ENCODE measurements at places on chromosomes 5 and 9.

- no peak for DNase-seq
Measured at GRCh38 chr9:99474186-99474585, 252.1 kb downstream of the SEC61B start.

GRCh38 chr5:131396630-131397273 is 132.9 kb downstream of the CDC42SE2 start:
- DNase-seq: no peak

DNA sequence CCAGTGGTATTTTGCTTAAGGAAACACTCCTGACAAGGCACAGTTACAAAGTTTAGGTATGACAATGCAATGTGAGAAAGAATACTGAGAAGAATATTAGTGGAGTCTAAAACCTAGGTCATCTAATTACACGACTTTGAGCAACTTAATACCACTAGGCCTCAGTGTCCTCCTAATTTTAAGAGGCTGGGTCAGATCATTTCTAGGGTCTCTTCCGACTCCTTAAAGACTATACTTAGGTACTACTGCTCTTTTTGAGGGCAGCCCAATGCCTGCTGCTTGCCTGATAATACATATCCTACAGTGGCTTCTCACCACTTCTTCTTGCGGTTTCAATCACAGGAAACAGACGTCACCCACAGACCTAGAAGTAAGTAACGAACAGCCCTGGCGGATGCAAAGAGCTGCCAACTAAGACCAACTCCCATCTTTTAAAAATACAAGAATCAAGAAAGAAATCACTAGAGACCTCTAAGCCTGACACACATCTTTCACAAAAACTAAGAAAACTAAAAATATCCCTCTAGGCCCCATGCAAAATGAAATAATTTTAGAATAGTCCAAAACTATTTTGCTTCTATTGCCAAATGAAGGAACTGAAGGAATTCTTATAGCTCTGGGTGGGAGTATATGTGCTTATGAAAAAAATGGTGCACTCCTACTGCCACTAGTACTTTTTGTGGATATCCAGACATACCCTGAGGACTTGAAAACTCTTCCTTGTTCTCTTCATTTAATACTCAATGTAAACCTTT is 13.1 kb downstream of the DIAPH1 start:
- peak; percentile 28 for DNase-seq

- DNase-seq: no peak
Measured at GRCh38 chr5:179798771-179799643, 5.2 kb downstream of the LTC4S start.

DNA sequence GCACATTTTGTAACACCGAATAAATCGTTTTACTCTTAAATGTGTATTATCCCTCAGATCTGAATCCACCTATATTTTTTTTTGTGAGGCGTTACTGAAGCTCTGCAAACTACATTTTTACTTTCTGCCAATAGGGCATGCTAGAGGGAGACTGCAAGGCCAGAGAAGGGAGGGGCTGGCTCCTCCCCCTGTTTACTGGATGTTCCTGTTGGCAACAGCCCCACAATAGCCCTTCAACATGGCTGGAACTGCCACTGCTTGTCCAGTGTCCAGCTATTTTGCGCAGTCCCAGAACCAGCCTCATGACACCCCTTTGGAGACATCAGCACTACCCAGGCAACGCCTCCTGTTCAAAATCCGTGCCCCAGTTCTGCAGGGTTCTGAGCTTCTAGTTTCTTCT is 85.4 kb upstream of the MIER3 start:
- no peak for DNase-seq

- no peak for DNase-seq
Measured at GRCh38 chr5:175688352-175689146, 30.7 kb downstream of the HRH2 start.

DNA sequence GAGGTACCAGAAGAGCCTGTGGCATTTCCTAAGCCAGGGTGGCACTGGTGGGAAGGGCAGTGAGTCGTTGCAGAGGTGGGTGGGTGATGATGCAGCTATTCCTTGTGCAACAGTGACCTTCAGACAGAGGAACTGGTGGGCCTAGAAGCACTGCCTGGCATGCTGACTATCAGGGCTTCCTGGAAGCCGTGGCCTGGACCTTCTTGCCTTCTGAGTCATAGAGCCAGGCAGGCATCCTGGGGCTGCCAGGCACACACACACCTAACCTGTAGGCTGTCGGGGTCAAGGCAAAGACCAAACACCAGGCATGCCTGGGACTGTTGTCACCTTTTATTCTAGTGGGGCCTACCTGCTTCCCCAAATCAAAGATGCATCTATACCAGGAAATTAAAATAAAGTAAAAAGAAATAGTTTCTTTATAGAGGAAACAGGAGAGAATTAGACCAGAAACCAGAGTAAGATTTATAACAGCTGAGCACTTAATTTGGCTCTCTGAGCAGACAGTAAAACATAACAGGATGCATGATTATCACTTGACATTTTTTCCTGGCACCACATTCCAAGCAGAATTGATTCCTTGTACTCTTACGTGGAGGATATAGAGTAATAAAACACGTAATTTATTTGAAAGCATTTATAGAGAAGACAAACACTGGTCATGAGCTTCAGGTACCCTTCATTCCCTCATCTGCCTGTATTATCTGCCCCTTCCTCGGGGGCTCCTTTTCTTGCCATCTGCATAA is 25.1 kb downstream of the NANS start:
- DNase-seq: no peak

GRCh38 chr5:54313311-54314270 is 3.2 kb upstream of the ARL15 start:
- no peak for DNase-seq

GRCh38 chr5:141313711-141314110 is 6.9 kb downstream of the TAF7 start:
- DNase-seq: no peak
